ENCODE measurements at places on chromosomes 3 and 15.

- no peak for DNase-seq
These were observed 43.9 kb downstream of the SRGAP3 start for GRCh38 chr3:9205345-9206143.

DNA sequence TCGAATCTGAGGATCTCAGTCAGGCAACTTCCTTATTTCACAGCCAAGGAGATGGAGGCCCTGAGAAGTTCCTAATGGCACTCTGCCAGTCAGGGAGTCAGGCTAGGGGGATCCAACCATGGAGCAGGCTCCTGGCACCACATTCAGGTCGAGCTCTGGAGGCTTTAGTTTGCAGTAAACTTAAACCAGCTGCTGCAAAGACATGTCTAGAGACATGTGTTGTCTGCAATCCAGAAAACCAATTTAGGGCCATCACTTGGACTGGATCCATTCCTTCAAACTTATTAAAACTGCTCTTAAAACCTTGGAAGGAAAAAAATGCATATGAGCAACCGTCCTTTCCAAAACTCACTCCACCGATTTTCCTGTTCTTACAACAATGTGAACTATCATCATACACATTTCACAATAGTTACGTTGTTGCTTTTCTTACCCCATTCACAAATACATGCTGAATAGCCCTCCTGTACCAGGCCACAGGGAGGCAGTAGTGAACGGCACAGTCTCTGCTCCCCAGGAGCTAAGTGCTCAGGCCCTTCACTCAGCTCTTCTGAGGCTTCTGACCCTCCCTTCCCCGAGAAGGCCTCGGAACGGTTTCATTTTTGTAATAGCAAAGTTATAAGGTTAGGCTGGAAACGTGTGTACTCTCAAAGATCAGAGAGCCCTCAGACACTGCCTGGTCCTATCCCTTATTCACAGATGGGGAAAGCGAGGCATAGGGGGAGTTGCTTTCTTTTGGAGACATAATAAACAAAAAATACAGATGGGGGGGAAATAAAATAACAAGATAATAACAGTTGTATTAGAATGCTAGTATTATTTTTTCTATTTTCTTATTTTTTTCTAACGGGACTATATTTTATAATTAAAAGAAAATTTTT, 20.1 kb downstream of the RFT1 start:
- DNase-seq: peak; percentile 85

- no peak for DNase-seq
These were observed 501.8 kb downstream of the ZPLD1 start for GRCh38 chr3:102936511-102937045.

GRCh38 chr3:11093823-11094340, 60.4 kb upstream of the HRH1 start:
- no peak for DNase-seq

GRCh38 chr3:71407823-71408222, 175.7 kb downstream of the FOXP1 start:
- no peak for DNase-seq

- no peak for DNase-seq
These were observed 986.5 kb downstream of the TUSC7 start for GRCh38 chr3:117695871-117696645.

DNA sequence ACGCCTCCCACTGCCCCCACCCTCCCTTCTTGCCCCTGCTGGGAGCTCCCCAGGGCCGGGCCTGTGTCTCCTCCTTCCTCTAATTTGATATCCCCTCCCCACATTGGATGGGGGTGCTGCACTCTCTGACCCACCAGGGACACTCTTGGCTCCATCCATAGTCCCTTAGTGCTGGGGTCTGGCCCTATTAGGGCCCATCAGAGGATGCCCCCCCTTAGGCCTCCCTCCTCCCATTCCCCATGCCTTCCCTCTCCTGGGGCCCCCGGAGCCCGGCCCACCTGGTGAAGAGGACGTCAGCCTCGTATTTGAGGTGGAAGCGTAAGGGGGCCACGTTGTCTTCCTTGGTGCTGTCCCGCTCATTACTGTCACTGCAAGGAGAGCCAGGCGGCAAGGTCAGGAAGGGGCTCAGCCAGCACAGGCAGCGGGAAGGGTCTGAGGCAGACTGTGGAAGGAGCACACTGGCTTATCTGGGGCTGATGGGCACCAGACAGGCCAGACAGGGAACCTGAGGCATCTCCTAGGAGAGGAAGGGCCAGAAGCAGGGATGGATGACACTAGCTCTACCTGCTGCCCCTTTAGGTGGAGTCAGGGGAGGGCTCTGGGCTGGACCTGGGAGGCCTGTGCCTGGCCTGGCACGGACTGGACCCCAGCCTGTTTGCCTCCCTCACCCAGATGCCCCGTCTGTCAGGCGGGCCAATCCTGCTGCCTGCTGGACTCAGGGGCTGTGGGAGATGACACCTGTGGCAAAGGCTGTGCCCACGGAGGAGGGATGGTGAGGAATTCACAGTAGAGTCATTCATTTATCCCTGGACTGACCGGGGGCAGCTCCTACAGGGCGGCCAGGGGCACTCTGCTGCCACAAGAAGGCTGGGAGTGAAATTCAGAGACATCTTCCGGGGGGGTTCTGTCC, 36.2 kb downstream of the FEM1B start:
- no peak for DNase-seq

- no peak for DNase-seq
These were observed 91.3 kb upstream of the CTDSPL start for GRCh38 chr3:37770336-37770735.

DNA sequence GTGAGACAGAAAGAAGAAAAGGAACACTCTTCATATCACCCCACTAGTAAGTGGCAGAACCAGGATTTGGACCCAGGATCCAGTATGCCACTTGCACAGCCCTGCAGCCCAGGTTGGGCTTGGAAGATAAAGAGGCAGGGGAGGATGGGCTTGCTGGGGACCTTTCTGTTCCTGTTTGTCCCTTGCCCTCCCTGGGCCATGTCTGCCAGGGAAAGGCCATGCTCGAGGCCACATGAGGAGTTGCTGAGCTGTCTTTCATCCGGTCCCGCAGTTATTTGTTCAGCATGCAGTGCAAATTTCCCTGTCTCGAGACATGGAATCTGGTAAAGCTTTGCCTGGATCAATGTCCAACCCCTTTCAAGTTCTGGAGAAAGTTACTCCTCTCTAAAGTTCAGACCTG, 116.0 kb upstream of the MRPS22 start:
- DNase-seq: no peak

DNA sequence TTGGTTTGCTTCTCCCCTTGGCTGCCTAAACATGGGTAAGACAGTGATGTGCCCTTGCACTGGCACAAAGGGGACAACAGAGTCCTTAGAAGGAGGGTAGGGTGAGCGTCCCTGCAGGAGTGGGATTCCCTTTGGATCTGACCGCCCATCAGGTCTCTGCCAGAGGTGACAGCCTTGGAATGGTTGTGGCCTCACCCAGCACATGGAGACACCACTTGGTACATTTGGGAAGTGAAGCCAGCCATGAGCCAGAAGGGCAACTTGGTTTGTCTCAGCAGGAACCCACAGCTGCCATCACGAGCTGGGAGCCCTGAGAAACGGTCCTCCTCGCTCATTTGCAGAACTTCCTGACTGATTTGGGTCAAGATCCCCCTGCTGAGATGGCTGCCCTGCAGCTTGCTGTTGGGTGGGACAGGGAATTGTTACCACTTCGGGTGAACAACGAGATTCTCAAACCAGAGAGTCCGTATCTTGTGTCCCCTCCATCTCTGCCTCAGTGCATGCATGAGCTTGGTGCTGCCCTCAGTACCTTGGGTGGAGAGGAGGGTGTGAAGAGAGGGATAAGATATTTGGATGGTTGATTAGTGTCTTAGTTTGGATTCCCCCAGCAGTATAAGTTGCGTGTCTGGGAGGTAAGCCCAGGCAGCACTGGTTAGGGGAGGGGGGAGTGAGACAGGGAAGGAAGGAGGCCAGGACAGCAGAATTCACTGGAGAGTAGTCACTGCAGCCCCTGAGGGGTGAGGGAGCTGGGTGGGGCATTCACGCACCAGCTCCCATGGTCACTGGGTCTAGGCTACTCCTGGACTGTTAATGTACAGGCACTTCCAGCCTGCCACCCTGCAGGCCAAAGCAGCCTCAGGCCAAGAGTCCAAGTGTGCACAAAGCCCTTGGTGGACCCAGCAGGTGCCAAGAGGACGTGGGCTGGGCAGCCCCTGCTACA, 168.8 kb upstream of the TOPAZ1 start:
- DNase-seq: no peak

DNA sequence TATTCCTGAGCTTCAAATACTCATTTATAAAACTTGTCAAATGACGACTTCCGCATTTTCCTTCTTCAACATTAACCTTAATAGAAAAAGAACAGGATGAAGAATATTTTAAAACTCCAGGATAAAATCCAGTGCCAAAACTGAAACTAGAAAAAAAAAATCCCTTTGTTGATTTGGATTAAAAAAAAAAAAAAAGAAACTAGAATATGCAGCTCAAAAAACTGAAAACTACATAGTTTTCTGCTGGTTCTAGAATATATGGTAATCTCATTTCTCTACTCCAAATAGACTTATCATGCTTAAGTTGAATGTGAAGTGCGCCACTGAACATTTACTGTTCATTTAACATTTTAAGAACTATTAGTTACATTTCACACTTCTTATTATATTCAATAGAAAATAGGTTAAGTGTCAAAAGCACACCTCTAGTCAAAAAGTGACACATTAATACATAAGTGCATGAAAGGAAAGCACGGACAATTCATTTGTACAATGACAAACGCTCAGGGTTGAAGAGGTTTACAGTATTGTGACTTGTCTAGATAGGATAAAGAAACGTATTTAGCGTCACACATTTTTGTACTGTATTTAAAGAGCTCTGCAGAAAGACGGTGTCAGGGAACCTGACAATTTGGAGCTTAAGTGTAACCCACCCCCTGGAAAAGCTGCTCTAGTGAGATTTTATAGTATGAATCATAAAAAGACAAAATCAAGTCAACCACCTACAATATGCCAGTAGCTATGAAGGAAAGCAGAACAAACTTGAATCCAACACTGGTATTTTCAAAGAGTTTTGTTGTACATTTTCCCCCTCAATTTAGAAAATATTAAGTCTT, 5.8 kb downstream of the TRA2B start:
- DNase-seq: no peak

- DNase-seq: no peak
These were observed 30.4 kb upstream of the RHCG start for GRCh38 chr15:89526601-89527441.

GRCh38 chr3:133948131-133948810, 52.6 kb upstream of the RAB6B start:
- DNase-seq: no peak

DNA sequence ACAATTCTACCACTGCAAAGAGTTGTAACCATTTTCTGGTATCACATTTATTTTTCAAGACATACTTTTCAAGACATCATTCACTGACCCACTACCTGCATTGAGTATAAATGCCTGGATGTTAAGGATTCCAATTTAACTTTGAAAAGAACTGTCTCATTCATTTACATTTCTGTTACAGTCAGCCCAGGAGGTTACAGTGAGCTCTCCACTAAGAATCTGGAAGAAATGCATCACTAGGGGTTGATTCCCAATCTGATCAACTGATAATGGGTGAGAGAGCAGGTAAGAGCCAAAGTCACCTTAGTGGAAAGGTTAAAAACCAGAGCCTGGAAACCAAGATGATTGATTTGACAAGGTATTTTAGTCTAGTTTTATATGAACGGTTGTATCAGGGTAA, 81.0 kb downstream of the HHLA2 start:
- no peak for DNase-seq

DNA sequence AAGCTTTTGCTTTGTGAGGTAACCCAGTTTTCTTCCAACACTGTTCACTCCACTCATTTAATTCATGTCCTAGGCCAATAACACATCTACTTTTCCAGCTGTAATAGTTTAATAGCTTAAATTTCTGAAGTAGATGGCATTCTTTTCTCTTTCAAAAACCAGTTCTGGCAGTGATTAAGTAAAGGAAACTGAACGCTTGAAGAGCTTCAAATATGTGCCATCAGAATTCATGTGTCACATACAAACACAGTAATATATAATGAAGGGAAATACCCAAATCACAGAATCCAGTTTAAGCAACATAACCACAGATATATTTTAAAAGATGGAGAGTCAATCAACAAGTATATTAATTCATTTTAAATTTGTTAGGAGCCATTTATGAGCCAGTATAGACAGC, 91.0 kb downstream of the TNIK start:
- no peak for DNase-seq

GRCh38 chr3:126537730-126538281, 13.9 kb downstream of the CHST13 start:
- no peak for DNase-seq

DNA sequence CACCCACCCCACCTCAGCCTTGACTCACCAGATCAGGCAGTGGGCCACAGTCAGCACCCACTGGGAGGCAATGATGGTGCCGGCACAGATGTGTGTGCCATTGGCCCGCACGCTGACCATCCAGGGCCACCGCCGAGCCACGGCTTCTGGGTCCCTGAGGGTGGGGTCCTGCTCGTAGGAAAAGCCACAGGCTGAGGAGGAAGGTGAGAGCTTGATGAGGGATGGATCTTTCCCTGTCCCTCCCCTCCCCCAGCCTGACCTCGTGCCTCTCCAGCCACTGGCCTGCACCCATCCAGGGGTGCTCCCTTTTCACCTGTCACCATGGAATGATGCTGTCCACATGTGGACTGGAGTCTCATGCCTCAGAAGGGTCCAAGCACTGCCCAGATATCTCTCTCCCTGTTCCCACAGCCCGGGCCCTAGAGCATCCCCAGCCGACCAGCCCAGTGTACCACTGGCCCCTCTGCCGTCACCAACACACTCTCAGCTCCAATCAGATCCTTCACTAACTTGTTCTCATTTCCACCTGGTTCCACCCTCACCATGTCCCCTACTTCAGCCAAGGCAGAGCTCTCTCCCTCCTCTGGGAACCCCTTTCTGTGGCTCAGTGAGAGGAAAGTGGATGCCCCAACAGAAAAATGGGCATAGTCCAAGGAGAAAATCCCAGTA, 2.0 kb downstream of the PRSS50 start:
- no peak for DNase-seq

DNA sequence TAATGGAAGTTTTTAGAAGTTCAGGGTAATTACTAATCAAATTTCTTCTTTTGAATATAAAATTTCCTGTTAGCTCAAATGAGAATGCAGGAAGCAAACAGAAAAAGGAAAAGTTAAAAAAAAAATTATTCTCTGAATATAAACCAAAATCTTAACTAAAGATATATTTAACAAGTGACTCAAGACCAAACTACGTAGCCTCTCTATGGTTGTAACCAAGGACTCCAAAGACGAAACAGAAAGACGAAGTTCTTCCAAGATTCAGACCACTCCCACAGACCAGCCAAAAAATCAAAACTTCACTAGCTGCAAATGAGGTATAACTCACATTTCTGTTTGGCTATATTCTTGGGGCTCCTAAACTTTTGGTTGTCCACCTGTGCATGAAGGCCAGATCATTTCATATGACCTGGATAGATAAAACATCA, 846.5 kb upstream of the ALCAM start:
- DNase-seq: no peak

DNA sequence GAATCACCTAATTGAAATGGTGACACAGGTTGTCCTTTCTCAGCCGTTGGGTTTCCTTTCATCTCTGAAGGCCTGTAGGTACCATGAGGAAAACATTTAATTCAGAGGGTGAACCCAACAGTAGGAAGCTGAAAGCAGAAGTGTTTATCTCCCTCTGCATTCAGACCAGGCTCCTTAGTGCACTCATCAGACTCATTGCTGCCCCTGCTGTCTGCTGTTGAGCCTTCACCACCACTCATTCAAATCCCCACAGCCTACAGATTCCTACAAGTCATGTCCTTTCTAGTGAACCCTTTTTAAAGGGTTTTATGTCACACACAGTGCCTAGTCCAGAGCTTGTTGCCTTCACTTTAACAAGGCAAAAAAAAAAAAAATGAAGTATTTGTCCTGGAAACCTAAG, 13.4 kb downstream of the WDR48 start:
- peak; percentile 31 for DNase-seq

- no peak for DNase-seq
These were observed 185.3 kb upstream of the UBE2E2 start for GRCh38 chr3:23017801-23018200.

All from Jurkat, Clone E6-1 (cell line).